ENCODE measurements at places on chromosomes 16 and 17.

DNA sequence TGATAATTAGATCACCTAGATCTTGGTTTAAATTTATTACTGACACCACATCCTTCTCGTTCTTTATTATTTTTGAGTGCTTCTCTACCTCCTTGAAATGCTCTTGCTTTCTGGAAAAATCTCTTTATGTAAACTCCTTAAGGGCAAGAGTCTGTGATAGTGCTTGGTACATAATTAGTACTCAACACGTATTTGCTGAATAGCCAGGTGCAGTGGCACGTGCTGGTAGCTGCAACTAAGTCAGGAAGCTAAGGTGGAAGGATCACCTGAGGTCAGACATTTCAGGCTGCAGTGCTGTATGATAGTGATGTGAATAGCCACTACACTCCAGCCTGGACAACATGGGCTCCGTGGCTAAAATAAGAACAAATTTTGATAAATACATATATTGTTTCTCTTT is 63.0 kb downstream of the PPM1E start:
- no peak for DNase-seq

GRCh38 chr16:31356566-31357323 is 1.8 kb downstream of the ITGAX start:
- no peak for DNase-seq

DNA sequence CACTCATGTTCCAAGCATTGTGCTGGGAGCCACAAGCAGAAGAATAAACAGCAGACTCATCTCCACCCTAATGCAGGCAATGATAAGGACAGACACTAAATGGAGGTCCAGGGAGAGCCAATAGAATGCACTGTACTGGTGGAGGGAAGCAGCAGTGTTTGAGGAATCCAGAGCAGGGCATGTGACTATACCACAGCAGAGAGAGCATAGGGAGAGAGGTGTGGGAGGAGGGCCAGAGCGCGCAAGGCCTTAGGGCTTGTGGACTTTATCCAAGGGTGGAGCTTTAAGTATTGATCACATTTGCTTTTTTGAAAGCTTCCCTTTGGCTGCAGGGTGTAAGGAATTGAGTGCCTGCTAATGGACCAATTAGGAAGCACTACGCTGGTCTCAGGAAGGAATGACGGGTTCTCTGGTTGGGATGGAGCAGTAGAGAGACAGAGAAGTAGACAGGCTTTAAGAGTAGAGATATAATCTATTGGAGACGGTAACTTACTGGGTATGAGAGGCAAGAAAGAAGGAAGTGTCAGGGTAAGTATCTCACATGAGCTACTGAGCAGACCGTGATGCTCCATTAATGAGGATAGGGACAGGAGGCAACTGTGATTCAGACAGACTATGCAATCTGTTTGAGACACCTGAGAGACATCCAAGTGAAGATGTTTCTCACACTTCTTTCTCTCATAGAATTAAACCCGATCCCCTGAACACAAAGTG is 82.2 kb downstream of the MYO1D start:
- no peak for DNase-seq

- DNase-seq, result no peak
Observed at GRCh38 chr16:79151-80054, 1.4 kb downstream of the MPG start.

DNA sequence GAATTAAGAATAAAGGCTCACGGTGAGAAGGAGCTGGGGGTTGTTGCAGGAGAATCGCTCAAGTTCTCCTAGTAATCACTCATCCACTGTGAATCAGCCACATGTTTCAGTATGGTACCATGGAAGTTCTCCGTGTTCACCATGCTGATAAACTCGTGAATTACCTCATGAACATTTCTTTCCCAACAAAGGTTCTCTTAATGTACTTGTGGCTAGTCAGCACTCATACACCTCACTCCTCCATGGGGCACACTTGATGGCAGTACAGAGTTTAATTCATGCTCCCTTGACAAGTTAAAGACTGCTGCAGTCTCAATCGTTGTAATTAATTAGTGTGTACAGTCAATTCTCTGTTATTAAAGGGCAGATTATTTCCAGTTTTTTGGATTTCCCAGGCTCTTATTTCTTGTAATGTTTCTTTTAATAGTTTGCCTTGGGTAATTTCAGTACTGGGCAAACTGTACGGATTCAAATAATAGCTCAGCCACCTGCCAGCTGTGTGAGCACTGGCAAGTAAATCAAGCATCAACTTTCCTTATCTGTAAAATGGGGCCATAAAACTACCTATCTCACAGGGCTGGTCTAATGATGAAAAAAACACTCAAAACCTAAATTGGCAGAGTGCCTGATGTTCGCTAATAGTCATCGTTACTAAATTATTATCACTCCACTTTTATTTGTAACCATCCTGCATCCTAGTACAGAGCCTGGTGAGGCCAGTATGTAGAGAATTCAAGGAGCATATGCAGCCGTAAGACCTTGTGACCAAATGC is 6.1 kb downstream of the GOT2 start:
- DNase-seq, result no peak

- no peak for DNase-seq
Observed at GRCh38 chr16:88798772-88799455, 4.7 kb upstream of the CDT1 start.

DNA sequence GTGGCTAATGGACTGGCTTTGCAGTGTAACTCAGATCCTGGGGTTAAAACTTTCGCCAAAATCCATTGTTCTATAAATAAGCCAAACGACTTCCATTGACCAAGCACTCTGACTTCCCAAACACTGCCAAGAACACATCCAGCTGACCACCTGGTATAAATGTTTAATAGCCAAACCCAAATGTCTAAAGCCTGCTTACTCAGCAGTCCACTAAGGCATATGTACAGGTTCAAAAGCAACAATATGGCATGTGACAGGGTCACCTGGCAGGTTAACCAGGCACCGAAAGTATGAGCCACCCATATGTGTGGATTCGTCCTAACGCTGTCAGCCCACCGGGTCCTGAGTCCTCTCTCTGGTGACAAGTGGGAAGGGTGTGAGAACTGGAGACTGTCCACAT is 2.1 kb downstream of the CSNK1D start:
- no peak for DNase-seq

- DNase-seq, result no peak
Observed at GRCh38 chr17:80227666-80228065, 7.4 kb downstream of the SLC26A11 start.

DNA sequence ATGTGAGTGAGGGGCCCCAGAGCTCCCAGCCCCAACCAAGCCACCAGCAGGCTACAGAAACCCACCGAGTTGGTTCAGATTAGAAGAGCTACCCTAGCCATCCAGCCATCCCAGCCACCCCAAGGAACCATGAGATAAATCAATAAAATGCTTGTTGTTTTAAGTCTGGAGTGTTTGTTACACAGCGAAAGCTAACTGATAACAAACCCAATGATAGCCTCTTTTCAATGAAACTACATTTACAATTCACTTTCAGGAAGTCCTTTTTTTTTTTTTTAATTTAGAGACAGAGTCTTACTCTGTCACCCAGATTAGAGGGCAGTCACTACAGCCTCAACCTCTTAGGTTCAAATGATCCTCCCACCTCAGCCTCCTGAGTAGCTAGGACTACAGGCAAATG is 215.0 kb upstream of the ZFHX3 start:
- DNase-seq, result no peak

DNA sequence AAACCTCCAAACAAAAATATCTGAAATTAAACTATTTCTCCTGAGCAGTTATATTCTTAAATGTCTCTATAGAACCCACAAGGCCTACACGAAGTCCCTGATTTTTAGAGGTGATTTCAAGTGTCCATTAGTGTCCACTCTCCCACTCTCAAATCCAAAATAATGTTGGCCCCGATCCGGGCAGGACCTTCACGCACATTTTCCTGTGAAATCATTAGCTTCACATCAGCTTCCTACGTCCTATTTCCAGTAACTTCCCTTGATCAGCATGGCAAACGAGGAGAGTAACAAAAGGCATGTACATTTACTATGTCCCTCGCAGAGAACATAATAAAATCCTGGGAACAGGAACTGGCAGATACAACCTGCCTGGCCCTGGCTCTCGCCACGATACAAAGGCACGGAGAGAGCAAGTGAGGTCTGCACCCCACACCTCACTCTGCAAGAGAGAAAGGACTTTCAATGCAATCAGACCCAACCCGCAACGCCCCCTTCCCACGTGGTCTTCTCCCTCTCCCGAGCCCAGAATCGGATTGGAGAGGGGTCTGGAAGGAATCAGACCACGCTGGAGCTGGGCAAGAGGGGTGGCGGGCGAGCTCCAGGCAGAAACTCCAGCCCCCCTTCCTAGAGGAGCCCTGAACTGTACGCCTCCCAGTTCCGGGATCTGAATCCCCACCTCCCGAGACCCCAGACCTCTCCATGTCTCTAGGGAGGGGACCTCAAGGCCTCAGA is 17.5 kb upstream of the C17orf78 start:
- DNase-seq, result peak; percentile 4

DNA sequence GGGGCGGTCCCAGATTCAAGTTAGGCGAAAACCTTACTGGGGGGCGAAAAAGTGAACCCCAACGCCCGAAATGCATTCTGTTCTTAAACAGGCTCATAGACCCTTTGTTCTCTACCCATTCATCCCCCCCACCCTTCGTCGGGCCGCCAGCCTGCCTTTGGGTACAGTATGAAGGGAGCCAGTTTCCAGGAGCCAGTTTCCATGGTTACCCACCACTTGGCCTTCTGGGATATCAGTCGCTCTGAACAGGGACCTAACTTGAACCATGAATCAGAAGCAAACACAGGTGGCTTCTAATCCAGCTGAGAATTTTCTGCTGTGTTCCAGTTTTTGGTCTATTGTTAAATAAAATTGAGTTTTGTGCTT is 532 bp downstream of the DHX40 start:
- peak; percentile 82 for DNase-seq

DNA sequence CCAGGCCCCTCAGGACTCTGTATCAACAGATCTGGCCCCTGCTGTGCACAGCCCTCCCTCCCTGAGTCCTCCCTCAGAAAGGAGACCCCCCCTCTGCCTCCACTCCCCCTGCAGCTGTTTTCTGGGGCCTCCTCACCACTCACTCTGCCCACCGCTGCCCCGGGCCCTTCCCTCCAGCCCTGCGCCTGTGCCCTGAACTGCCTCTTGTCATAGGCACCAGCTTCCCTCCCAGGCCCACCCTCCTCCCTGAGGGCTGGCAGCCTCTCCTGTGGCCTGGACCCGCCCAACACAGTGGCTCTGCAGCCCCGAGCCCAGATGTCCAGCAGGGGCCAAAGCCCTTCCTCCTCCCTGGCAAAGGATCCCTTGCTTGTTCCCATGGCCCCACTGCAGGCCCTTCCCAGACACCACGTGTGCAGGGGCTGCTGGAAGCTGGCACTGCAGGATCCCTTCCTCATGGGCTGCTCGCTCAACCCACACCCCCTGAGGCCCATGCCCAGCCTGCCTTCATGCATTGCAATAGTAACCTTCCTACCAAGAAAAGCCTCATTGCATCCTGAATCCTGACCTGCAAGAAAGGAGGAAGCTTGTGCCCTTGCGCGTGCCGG is 25.8 kb downstream of the GNPTG start:
- no peak for DNase-seq

- DNase-seq, result no peak
Observed at GRCh38 chr16:51657848-51658247, 506.8 kb upstream of the SALL1 start.

DNA sequence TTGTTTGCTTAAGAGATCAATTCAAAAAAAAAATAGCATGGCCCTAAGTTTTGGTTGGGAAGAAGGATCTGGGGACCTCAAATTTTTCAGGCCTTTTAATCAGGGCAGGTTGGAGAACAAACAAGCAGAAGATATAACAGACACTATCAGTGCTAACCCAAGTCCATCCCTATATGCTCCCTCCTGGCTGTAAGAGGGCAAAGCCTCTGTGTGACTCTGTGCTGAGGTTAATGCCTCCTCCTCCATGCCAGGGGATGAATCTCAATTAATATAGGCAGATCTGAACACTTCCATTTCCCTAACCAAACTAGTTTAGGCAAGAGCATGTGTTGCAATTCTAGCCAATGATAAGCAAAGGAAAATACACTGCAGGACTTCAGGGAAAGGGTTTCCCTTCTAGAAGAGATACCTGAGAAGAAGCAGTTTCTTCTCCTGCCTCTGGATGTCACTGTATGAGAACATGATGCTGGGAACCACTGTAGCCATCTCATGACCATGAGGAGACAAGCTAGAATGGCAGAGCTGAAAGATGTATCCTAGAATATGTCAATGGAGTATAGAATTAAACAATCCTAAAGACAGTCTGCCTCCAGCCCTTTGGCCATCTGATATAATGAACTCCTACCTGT is 76.0 kb downstream of the CHD9NB start:
- no peak for DNase-seq

- no peak for DNase-seq
Observed at GRCh38 chr16:56930486-56931270, 1.3 kb upstream of the HERPUD1 start.

Measured in naive thymus-derived CD8-positive, alpha-beta T cell (primary cell).